ENCODE measurements at places on chromosomes 5 and 9.

- DNase-seq, result no peak
These were observed 115.9 kb upstream of the DAPK1 start for GRCh38 chr9:87381746-87382145.

DNA sequence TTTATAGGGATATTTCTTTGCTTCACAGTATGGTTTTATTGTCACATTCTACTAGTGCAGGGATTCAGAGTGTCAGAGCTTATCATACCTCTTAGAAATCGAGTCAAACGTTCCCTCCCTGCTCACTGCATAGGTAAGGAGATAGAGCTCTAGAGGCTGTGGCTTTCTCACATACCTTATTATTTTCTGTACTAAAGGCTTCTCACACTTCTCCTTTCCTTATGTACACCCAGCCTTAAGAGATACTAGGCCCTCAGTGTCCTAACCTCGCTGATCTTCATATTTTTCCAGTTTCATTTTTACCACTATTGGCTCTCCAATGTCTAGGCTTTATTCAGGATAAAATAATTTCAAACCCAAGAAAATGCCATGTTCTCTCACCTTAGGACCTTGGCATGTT, 297.3 kb upstream of the RIOK2 start:
- no peak for DNase-seq

- no peak for DNase-seq
These were observed 1.3 kb downstream of the GABBR2 start for GRCh38 chr9:98707166-98708102.

DNA sequence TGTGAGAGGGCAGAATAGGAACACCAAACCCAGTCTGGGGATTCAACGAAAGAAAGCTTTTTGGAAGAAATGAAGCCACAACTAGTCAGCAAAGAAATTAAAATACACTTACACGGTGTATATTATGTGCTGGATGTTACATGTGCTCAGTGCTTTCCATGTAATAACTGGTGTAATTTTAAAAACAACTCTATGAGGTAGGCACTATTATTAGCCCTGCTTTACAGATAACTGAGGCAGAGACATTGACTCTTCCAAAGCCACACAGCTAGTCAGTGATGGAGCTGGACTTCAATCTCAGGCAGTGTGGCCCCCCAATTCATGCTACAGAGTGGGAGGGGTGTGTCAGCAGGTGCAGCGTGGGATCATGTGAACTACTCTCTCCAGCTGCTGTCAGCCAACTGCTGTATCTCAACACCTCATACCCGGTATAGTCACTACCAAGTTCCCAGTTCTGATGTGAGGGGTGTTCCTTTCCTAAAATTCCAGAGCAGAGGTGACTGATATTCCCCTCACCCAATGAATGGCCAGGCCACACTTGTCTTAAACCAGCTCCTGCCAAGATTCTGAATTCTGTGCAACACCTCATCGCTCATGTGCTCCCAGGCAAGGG, 33.8 kb upstream of the TJP2 start:
- DNase-seq, result no peak

GRCh38 chr9:93326056-93326455, 125.4 kb upstream of the FAM120A start:
- peak; percentile 10 for DNase-seq

DNA sequence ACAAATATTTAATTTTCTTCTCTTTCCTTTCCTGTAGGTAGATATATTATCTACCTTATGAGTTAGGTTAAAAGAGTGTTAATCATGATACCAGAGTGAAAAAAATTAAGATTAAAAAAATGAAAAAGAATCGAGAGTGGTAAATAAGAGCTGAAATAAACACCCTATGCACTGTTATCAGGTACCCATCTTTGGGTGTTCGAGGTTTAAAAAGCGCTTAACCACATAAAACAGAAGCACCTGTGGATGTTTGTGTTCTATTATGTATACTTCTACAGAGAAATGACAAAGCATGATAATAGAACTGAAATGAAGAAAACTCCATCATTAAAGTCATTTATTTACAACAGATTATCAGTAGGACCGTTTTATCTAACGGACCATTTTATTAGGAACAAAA, 25.7 kb upstream of the GCNT4 start:
- DNase-seq, result no peak

GRCh38 chr9:24413651-24414050, 132.0 kb downstream of the IZUMO3 start:
- DNase-seq, result no peak

- peak; percentile 80 for DNase-seq
These were observed 50.2 kb upstream of the RNF38 start for GRCh38 chr9:36450110-36450732.

GRCh38 chr9:26695298-26695622, 197.3 kb downstream of the CAAP1 start:
- DNase-seq, result no peak

GRCh38 chr5:13843175-13843846, 101.2 kb downstream of the DNAH5 start:
- no peak for DNase-seq

GRCh38 chr5:177194268-177194667, 60.7 kb downstream of the NSD1 start:
- no peak for DNase-seq

- no peak for DNase-seq
These were observed 113.8 kb downstream of the MED27 start for GRCh38 chr9:131965841-131966240.

GRCh38 chr5:107541400-107541799, 129.3 kb downstream of the EFNA5 start:
- no peak for DNase-seq

DNA sequence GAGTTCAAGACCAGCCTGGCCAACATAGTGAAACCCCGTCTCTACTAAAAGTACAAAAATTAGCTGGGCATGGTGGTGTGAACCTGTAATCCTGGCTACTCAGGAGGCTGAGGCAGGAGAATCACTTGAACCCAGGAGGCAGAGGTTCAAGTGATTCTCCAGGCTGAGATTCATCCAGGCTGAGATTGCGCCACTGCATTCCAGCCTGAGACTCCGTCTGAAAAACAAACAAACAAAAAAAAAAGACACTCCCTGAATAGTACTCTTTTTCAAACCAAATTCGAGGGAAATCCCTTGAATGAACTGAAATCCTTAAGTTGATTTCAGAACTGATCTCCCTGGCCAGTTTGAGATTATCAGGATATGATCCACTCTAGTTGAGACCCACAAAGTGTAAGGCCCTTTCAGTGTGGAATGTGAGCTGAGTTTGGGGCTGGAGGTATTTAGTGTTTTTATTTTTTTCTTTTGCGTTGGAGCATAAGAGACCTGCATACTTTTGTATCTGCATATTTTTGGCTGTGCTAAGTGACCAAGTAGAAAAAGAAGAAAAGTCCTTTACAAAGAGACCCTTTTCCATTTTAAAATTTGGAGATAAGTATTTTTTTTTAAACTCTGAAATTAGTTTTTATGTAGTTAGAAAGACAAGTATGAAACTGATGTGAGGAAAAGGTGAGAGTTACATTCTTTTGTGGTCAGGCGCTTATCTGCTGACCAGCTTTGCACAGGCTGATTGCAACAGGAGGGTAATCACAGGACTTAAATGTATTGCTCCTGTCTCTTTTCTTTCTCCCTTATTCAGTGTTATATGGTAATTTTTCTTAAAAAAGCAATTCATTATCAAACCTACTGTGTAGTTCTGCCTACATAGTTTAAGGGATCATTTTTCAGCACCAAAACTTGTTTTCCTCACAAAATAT, 42.9 kb downstream of the TMEFF1 start:
- DNase-seq, result no peak

GRCh38 chr9:133786371-133786753, 48.2 kb upstream of the SARDH start:
- peak; percentile 78 for DNase-seq

GRCh38 chr5:16671208-16671607, 54.4 kb upstream of the RETREG1 start:
- DNase-seq, result no peak

DNA sequence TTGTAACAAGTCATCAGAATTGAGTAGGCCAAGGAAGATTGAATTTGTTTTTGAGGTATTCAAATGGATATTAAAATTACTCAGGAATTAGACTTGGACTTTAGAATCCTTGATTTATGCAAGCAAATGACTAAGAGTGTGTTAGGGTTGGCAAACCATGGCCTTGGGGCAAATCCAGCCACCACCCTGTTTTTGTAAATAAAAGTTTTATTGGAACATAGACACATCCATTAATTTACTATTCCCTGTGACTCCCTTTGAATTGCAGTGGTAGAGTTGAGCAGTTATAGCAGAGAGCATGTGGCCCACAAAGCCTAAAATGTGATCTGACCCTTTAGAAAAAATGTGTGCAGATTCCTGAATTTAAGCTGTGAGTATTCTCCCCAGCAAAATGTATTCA, 115.6 kb downstream of the WDR70 start:
- DNase-seq, result no peak

DNA sequence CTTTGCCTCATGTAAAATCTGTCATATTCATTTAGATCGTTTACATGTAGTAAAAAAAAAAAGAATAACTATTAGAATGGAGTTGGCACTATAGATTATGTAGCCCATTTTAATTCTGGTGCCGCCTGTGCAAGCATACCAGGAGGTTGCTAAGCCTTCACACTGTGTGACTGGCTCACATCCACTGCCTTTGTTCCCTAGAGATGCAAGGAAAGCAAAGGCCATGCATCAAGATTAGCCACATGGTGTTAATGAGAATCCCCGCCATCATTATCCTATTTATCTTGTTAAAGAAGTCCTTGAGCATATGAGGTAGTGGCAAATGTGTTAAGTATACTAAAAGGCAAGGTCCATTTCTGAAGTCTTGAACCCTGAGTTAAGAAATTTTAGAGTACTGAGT, 279.6 kb downstream of the RFX3 start:
- DNase-seq, result no peak

- DNase-seq, result no peak
These were observed 99.5 kb downstream of the FBXW11 start for GRCh38 chr5:171906703-171907590.

DNA sequence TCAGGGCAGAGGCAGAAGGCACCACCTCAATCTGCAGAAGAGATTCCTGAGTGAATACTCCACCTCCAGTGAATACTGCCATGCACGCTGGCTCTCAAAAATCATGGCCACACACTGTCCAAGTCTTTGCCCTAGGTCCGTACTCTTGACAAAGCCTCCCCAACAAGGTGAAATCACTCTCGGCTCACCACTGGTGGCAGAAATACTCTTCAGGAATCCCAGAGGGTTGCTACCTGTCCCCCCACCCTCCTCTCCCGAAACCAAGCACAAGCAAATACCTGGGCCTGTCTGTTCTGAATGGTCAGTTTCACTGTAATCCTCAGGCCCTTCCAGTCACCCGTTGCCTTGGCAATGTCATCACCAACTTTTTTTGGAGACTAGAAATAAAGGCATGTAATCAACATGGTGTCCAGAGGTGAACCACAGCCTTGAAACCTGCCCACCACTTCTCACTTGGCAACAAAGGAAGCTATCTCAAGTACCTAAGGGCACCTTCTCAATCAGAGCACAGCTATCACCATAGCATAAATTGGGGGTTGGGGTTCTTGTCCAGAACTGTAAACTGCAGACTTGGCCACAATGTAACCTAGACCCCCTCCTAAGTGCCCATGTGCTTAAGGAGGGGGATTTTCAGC, 1.8 kb downstream of the RPL12 start:
- peak; percentile 51 for DNase-seq

DNA sequence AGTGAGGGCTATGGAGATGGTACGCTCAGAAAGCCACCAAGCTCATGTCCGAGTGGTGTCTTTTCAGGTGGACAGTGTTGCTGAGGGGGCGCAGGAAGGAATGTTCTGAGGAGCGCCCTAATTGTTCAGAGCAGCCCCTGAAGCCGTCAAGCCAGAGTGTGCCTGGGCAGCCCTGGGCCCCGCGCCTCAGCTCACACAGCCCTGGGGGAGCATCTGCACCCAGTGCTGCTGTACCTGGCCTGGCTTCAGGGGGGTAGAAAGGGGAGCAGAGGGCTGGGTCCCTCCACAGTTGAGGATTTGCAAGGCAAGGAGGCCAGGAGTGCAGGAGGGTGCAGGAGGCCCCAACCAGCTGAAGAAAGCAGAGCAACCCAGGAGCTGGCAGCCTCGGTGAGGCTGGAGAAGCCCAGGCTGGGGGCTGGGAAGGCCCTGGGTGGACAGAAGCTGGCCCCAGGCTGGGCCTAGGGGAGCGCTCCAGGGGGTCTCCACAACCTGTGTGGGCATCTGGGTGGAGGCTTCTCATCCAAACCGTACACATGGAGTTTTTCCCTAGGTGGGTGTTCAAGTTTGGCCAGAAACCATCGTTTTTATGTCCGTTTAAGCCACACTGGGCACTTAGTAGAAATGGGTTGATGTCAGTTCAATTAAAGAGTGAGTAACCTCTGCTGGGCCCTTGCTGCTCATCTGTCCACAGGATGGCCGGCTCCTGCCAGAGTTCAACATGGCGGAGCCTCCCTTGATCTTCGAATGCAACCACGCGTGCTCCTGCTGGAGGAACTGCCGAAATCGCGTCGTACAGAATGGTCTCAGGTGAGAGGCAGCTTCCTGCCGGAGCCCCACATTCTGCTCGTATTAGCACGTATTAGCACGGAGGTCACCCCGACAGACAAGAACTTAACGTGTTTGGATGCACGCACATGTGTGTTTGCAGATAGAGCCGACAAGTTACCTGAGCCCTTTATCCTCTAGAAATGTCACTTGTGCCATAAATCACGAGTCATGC, 62.0 kb upstream of the CACNA1B start:
- no peak for DNase-seq

GRCh38 chr9:134057307-134057657, 10.5 kb downstream of the BRD3 start:
- DNase-seq, result no peak

DNA sequence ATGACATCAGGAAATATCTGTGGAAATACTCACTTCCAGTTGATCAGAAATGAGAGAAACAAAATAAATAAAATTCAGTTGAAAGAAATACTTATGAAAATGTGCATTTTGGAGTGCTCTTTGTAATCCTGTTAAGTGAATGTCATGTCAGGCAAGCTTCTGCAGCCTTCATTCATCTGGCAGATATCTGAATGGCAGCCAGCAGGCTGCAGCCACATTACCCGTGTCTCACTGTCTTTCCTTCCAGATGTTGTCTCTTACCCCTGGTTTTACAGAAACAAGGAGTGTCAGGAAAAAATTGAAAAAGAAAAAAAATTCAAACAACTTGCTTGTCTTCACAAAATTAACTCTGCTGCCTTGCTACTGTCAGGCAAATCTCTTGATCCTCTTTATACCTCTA, 445.0 kb upstream of the RIOK2 start:
- DNase-seq, result no peak

- no peak for DNase-seq
These were observed 141.4 kb upstream of the NMUR2 start for GRCh38 chr5:152546493-152546892.

- no peak for DNase-seq
These were observed 336.3 kb downstream of the RASEF start for GRCh38 chr9:82726424-82727276.

- DNase-seq, result no peak
These were observed 21.1 kb downstream of the RGMB start for GRCh38 chr5:98794414-98795080.

GRCh38 chr5:38039091-38039490, 199.2 kb upstream of the GDNF start:
- DNase-seq, result no peak

DNA sequence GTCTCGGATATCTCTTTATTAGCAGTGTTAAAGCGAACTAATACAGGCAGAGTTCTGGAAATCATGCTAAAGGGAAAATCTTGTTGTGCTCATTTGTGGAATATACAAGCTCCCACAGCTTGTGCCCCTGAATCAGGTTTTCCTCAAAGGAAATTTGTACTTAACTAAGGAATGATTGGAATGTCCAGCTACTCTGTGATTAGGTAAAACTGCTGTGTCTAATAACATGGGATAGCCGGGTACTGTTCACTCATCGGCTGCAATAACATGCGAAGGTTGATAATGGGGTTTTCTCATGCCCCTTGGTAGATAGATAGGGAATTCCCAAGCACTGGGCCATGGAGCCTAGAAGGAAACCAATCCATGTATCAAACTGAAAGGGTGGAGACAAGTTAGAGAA, 306.7 kb downstream of the NR2F1-AS1 start:
- no peak for DNase-seq

Measured in Karpas-422 (cell line).